ENCODE measurements at places on chromosomes 2 and 18.

GRCh38 chr18:46625069-46625468, 32.0 kb downstream of the LOXHD1 start:
- DNase-seq = no peak

GRCh38 chr2:129444751-129445150, 534.7 kb upstream of the RAB6C start:
- no peak for DNase-seq

DNA sequence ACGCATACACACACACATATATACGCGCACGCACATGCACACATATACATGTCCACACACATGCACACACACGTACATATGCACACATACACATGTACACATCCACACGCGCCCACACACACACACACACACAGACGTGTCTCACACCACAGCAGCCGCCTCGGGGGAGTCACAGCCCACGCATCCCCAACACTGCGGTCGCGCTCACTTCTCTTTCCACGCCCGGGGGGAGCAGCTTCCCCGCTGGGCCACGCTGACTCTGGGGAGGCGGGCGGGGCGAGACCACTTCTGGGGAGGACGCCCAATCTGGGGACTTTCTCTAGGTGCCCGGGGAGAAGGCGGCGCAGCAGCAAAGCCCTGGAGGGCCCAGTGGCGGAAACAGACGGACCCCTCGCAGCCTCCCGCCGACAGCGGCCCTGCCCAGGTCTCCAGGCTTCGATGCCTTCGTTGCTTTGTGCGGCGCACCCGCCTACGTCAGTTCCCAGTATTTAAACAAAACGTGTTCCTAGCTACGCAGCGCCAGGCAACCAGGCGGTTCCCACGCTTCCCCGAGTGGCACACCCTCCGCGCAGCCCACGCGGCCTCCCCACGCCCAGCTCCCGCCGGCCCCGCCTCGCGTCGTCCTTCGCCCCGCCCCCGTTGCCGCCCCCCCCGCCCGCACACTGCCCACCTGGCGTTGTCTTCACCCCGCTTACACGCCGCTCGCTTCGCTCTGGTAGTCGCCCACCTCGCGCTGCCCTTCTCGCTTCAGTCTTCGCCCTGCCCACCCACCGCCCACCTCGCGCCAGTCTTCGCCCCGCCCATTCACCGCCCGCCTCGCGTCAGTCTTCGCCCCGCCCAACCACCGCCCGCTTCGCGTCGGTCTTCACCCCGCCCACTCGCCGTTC, 810 bp upstream of the RBFA start:
- DNase-seq = peak; percentile 84

DNA sequence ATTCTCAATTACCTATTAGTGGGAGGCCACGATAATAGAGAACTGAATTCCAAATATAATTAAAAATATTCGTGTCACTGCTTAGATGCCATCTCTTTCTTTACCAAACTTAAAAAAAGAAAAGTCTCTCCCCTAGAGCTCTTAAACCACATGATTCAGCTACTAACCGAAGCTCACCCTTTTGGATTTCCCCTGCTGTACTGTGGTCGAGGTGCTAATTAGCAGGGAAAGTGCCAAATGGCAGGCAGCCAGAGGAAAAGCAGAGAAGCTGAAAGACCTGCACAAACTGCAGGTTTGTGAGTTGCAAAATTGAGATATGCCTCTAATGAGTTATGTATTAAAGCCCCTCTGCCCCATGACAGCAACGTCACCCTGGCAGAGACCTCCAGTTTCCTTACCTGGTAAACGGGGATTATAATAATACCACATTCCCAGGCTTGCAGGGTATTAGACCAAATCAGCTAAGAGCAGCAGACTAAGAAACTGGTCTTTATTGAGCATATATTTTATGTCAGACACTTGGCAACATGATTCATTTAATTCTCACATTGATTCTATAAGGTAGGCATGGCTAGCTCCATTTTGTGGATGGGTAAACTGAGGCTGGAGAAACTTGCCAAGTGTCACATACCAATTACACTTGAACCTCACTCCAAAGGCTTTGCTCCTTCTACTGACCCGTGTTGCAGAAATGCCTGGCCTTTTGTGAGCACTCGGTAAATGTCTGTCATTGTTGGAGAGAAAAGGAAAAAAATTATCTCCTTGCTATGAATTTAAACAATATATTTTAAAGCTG, 259.7 kb downstream of the LPIN1 start:
- DNase-seq = peak; percentile 59

- peak; percentile 29 for DNase-seq
Observed at GRCh38 chr2:119367472-119368099, 809 bp downstream of the DBI start.

- no peak for DNase-seq
Observed at GRCh38 chr2:124797049-124797448, 772.0 kb downstream of the CNTNAP5 start.

GRCh38 chr2:38740851-38741731, 10.1 kb downstream of the SRSF7 start:
- DNase-seq = no peak

- no peak for DNase-seq
Observed at GRCh38 chr18:30945761-30946160, 96.8 kb downstream of the DSC3 start.
